ENCODE measurements at places on chromosomes 3 and 15.
A peak's percentile ranks its signal among the peaks of the same experiment; 100 is the strongest.

GRCh38 chr15:79673416-79674123 lies 223.2 kb downstream of the MTHFS start:
- DNase-seq = peak; percentile 59

DNA sequence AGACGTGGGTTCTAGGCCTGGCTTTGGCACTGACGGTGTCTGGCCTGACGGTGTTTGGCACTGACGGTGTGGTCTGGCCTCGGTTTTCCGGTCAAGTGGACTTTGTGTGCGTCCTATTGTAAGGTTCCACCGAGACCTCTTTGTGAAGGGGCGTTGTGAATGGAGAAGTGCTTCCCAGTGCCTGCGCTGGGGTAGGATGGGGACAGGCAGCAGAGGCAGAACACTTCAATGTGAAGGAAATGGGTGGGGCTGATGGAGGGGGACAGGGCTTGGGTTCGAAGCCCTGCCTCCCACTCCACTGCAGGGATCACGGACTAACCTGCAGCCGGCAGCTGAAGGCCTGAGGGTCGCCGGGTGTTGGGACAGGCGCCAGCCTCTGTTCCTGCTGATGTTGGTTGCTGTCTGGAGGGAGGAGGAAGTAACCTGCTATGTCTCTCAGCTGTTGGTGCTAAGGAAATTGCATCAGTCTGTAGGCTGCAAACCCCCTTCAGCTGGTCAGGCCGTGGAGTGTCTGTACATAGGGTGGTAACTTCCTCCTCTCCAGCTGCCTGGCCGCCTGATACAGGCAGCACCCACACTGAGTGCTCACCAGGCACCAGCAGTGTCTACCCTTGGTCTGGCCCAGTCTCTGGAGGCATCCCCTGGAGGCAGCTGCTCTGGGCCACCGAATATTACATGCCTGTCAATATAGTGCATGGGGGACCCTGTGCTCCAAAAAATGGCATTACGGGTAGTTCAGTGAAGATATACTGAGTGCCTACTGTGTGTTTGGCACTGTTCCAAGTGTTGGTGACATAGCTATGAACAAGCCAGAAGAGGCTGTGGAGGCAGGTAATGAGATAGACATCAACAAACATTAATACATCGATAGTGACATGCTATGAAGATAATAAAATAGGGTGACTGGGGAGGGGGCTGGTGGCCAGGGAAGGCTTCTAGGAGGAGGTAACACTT lies 1.1 kb downstream of the TM6SF1 start:
- DNase-seq = peak; percentile 38

GRCh38 chr3:126258670-126259069 lies 78.3 kb upstream of the ALDH1L1 start:
- DNase-seq = no peak

- no peak for DNase-seq
These were observed 10.3 kb downstream of the ANKRD63 start for GRCh38 chr15:40272485-40273056.

- peak; percentile 34 for DNase-seq
These were observed 45.9 kb downstream of the IQCH start for GRCh38 chr15:67300266-67301025.

GRCh38 chr3:157498371-157498770 lies 4.8 kb downstream of the VEPH1 start:
- no peak for DNase-seq

DNA sequence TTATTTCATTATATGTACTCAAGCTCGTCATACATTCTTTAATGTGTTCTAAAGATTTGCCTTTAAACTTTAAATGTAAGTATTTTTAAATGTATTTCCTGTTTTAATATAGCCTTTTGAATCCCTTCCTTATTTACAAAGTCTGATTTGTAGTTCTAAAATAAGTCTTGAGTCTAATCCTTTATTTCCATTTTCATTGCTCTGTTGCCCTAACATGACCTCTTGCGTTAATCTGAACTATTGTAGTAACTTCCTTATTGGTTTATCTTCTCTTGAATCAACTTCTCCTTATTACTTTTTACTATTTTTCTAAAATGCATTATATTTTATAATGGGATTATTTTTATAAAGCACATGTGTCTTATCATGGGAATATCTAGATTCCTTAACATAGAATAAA lies 24.0 kb downstream of the KNL1 start:
- no peak for DNase-seq

DNA sequence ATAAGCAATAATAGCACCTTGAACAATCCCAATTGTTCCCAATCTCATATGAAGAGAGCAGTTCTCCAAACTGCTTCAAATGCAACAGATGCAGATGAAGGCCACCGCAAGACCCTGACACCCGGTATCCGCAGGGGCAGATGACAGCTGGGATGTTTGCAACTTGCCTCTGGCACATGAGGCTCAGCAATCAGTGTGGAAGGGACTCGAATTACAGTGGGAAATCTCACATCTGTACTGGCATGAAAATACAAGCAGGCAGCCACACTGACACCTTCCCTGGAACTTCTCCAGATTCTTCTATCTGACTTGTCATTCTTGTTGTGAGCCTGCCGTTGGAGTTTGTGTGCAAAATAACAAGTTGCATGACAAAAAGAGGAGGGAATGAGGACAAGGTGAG lies 68.8 kb downstream of the WDR76 start:
- no peak for DNase-seq

- DNase-seq = no peak
These were observed 7.9 kb upstream of the SRP14 start for GRCh38 chr15:40046721-40047414.

DNA sequence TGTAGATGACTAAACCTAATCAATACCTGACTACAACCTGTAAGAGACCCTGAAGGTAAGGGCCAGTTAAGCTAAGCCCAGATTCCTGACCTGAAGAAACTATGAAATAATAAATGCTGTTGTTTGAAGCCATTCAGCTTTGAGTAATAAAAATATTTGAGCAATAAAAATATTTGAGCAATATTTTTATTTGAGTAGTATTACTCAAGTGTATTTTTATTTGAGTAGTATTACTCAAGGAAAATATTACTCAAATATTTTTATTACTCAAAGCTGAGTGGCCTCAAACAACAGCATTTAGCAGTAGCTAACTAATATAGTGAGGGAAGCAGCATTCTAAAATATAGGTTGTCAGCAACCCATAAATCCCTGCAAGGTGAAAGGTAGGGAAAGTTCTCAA lies 143.8 kb upstream of the RARB start:
- no peak for DNase-seq

- no peak for DNase-seq
These were observed 2.4 kb downstream of the PLCH1 start for GRCh38 chr3:155742349-155742965.

GRCh38 chr3:36372534-36372935 lies 7.8 kb upstream of the STAC start:
- DNase-seq = no peak

DNA sequence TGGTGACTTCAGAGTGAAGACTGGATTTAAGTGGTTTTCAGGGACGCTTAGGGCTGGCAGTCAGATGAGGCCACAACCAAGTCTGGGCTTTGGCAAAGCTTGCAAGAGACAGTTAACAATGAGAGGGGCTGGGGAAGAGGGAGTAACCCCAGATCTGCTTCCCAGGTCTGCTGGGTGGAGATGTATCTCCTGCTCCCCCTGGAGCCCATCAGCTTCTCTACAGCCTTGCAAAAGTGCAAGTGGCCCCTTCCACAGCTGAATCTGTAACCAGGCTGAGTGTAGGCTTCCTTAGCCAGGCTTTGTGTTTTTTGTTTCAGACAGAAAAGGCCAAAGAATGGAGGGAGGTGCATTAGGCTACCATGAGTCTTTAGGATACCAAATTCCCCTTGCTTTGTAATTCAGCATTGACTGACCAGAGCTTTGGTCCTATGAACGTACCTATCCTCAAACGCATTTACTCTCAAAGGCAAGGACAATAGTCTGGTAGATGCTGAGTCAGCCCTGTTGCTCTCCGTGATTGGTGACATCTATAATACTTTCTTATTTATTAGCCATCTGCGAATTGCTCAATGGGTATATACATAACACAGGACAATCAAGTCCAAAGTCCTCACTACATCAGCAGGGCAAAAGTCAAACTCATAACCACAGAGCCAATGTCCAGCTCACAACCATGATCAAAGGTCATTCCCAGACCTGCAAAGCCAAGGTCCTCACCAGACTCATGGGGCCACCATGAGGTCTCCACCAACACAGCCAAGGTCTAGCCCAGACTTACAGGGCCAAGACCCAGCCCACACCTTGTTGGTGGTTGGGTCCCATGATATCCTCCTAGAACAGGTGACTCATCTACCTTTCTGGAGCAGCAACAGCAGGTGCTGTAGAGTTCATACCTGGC lies 17.1 kb downstream of the CCDC13 start:
- peak; percentile 10 for DNase-seq

GRCh38 chr3:194348354-194348753 lies 2.8 kb downstream of the CPN2 start:
- no peak for DNase-seq

DNA sequence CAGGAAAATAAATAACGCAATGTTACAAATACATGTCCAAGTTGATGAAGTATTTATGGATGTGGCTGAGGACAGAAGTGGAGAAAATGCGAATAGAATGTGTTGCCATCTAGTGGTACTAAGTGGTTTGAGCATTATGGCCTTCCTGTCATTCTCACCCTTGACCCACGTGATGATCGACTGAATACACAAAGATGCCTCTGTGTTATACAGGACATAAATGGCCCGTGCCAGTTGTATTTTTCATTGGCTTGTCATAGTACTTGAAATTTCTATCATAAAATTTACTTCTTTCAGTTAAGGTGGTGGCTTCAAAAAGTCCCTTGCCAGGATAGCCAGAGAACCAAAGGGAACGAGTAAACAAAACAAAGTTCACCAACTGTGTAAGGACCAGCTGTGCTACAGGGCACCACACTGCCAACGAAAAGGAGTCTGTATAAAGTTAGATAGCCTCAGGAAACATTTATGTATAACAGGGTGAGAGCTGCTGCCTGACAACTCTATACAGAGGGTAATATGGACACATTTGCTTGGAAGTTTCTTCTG lies 103.7 kb downstream of the MYH15 start:
- no peak for DNase-seq

DNA sequence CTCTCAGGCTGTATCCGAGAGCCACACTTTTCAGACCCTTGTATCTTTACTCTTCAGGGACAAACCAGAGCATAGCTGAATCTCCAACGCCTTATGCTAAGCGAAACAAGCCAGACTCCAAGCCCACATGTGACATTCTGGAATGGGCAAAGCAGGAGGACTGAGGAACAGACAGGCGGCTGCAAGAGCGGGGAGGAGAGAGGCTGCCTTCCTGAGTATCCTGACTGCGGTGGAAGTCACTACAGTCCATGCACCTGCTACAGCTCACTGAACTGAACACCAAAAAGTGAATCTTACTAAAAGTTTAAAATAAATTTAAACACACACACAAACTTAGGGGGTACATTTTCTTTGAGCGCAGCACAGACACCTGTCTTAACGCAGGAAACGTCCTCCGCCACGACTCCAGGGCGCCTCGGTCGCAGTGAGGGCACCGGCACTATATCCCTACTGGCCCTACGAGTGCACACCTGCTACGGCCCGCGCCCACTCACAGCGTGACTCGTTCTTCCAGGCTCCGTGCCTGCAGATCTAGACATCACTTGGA lies 1.4 kb downstream of the CYFIP1 start:
- DNase-seq = no peak

GRCh38 chr3:18840535-18841137 lies 307.7 kb upstream of the KCNH8 start:
- no peak for DNase-seq

DNA sequence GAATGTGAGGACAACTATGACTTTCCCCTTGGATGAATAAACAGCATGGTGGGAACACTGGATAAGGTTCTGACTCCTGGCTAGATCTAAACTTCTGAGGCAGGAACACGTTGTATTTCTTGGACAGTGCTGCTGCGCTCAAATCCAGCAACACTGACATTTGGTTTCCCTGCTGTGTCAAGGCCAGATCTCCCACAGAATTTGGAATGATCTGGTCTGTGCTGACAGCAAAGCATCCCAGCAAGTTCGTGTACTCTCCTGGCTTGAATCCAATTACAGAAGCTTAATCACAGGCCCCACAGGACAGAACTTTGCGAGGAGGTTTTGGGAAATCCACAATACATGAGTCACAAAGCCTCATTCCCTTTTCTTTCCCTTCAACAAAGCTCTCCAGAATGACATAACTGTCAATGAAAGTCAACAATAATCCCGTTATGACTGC lies 92.5 kb downstream of the ADAMTS9 start:
- DNase-seq = no peak

GRCh38 chr3:17398959-17399551 lies 343.4 kb downstream of the TBC1D5 start:
- DNase-seq = no peak

DNA sequence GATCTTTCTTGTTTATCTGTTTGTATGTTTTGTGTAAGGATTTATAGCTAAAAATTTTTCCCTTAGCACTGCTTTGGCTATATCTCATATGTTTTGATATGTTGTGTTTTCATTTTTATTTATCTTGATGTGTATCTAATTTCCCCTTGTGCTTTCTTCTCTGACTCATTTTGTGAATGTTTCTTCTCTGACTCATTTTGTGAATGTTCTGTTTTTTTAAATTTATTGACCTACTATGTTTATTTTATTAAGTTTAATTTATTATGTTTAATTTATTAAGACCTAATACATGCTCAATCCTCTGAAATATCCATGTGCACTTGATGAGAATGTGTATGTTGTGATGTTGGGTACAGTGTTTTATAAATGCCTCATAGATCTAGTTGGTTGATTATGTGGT lies 793.5 kb upstream of the CADM2 start:
- DNase-seq = no peak

DNA sequence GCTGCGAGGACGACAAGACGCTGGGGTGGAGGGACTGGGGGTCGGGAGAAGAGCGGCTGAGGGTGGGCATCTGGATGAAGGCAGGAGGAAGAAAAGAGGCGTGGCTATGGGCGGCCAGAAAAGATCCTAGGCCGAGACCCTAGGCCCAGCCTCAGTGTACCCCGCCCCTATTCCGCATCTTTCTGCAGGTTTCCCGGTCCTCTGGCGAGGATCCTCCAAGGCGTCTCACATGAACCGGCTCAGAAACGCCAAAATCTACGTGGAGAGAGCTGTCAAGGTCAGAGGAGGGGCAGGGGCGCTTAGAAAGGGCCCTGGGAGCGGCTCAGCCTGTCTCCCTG lies 340 bp downstream of the TTLL3 start:
- DNase-seq = no peak

- DNase-seq = no peak
These were observed 25.5 kb downstream of the ABTB1 start for GRCh38 chr3:127698286-127698685.

DNA sequence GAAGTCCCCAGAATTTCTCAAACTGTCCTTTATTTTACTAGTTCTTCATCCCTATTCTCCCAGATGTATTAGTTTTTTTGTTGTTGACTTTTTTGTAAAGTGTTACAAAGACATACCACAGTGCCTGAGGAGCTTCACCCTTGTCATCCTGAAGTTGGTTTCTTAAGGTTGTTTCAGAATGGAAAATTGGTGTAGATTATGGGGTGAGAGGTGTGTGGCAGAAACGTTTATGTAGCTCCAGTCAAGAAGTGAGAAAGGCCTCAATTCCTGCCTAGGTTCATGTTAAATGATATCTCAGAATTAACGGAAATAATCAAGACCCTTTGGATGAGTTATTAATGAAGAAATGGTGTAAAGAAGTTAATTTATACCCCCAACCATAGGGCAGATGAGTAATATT lies 6.8 kb downstream of the EDEM1 start:
- DNase-seq = peak; percentile 53

- DNase-seq = no peak
These were observed 104.4 kb downstream of the THSD4 start for GRCh38 chr15:71219645-71220044.

- no peak for DNase-seq
These were observed 39.4 kb upstream of the KY start for GRCh38 chr3:134690226-134690625.

All from activated CD4-positive, alpha-beta T cell treated with anti-CD3 and anti-CD28 coated beads, Interleukin-2, Interleukin-4, amounts not matched to agents 100 ng/mL and 50 ng/mL, durations not matched to agents 16 hours and 8 hours (primary cell).